Femur (tissue), 1 donor: ENCODE measurements at places on chromosomes 1 and 21.

DNA sequence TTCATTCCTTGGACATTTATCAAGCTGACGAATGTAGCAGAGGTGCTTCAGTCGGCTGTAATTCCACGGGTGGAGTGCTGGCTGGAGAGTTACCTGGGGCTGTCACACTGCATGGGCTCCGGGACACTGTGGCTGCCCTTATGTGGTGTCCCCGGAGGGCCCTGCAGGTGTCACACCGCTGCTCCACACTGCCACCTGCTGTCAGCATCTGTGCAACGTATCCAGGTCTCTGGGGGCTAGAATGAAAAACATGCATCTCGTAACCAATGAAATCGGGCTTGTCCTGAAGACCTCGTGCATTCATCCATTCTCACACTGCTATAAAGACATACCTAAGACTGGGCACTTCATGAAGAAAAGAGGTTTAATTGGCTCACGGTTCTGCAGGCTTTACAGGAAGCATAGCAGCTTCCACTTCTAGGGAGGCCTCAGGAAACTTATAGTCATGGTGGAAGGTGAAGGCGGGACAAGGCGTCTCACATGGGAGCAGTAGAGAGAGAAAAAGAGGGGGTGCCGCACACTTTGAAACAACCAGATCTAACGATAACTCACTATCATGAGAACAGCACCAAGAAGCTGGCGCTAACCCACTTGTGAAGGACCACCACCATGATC is 46.7 kb upstream of the PCBP3 start:
- peak; percentile 50 for DNase-seq

DNA sequence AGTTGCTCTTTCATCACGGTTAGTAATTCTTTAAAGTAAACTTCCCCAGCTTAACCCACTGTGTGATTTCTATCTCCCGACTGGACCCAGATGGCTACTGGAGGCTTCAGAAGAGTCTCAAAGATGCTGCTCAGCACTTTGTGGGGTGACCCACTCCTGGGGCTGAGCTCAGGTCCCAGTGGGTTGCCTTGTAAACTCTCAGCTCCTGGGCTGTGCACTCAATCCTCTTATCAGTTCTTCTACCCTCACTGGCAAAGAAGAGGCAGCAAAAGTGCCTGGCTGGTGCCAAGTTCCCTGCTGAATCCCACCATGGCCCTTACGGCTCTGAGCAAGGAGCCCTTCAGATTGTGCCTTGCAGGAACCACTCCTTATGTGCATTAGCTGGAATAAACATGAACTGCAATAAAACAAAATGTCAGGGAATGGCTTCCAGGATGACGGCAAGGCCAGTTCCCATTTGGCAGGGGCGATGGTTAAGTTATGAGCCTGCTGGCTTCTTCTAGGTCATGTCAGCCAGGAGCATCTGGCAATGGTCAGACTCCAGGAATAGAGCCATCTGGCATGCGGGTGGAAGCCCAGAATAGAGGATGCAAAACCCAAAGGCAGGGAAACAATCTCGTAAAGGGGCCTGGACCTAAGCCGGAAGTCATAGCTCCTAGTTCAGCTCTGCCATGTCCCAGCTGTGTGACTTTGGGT is 6.8 kb downstream of the MYOC start:
- peak; percentile 93 for DNase-seq

DNA sequence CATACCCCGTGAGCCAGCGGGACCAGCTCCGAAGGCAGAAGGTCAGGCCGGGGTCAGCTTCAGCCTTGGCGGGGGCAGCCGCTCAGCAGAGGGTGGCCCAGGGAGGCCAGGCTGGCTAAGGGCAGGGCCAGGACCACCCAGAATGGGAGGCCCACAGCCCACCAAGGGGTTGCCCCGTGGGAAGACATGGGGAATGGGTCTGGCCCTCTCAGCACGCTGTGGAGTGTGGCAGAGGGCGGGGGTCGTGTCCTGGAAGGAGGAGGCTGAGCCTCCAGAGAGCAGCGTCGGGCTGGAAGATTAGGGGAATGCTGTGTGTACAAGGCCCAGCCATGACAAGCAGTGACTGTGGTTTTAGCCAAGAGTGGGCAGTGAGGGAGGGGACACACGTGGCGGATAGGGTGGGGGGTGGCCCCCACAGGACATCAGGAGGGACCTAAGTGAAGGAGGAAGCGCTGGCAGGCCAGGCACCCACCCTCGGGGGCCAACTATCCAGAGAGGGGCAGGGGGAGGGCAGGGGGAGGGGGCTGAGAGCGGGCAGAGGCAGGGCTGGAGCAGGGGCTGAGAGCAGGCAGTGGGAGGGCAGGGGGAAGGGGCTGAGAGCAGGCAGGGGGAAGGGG is 43.9 kb upstream of the POFUT2 start:
- DNase-seq: peak; percentile 26

DNA sequence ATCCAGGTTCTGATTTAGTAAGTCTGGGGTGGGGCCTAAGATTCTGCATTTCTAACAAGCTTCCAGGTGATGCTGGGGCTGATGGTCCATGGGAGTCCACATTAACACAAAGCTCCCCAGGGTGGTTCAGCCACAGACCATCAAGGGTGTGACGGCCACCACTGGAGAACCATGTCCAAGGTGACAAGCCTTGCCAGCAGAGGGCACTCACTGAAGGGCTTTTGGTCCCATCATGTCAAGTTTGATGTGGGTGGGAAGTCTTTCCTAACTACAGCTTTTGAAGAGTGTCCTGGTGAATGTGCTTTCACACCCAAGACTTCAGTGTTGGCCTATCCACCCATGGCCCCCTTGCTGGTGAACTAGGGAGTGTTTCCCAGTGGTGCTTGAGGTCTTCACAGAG is 67.1 kb downstream of the UBE2T start:
- DNase-seq: no peak

DNA sequence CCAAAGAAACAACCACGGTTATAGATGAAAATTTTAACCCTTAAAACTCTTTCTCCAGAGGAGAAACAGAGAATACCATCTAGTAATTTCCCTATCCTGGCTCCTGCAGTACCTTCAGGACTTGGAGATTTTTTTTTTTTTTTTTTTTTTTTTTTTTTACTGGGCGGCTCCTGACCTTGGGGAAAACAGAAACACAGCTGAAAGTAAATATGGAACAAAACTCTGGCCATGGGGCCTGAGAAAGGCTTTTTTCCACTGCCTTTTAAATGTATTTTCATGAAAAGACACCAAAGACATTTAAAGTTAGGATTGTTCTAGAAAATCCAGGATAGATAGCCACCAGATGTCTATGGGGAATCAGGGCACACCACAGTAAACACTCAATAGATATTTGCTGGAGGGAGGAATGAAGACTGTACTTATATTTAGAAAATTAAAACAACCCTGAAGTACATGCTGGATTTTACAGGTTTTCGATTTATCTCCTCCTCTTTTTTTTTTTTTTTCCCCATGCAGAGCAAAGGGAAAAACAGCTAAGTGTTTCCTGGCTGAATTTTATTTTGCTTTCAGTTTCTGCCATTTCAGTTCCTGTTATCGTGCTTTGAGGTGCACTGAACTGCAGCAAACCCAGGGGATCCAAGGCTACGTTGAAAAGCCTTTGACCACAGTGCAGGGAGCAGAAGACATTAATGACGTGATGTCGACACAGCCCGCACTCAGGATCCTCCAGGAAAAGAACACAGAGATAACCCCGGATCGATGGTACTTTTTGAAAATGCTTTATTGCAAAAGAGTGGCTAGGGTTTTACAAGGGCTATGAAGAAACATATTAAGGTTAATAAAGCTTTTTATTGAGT is 35.7 kb upstream of the CNN3 start:
- peak; percentile 50 for DNase-seq

DNA sequence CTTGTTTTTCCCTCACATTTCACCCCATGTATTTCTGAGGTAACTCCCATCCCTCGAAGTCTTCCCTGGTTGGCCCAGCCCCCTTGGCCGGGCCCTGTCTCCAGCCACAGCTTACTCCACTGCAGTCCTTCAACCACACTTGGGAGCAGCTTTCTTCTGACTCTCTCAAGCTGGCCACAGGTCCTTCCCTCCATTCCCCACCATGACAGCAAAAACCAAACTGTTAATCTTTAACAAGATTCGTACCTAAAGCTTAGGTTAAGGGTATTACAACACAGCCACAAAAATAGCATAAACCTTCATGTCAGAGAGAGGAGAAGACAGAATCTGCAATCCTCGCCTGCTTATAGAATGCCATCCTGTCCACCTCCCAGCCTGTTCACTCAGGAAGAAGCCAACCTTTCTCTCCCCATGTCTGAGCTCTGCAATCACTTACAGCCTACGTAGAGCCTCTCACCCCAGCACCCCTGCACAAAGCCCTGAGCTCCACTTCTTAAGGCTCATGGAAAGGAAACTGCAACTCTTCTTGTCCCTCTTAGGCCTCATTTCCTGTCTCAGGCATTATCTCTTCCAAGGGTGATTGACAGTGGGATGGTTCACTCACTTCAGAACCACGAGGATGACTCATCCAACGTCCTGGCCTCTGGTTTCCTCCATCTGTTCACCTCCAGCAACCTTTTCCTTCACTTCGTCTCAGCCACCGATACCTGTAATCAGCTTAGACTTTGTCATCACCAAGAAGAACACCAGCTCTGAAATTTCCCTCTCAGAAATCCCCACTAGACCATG is 72.8 kb downstream of the CD2 start:
- no peak for DNase-seq

- peak; percentile 77 for DNase-seq
Measured at GRCh38 chr1:204837440-204838084, 33.1 kb upstream of the NFASC start.

GRCh38 chr1:184222652-184223052 is 164.2 kb upstream of the C1orf21 start:
- DNase-seq: no peak

GRCh38 chr1:82371844-82372498 is 571.2 kb downstream of the ADGRL2 start:
- no peak for DNase-seq

- no peak for DNase-seq
Measured at GRCh38 chr1:156376146-156376545, 7.1 kb downstream of the RHBG start.

DNA sequence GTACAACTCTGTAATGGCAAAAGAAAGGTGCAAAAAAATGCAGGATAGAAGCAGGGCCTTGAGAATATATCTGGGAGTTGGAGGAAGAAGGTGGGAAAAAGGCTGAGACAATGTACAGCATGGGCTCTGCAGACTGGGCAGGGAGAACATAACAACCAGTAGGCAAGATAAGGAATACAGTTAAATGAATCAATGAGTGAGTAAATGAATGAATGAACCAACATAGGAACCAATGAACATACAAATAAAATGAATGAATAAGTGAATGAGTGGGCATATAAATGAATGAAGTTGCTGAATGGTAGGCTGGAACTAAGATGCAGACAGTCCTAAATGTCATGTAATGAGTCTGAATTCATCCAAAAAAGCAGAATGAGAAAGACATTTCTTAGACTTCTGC is 370.6 kb downstream of the SMYD3 start:
- DNase-seq: no peak

DNA sequence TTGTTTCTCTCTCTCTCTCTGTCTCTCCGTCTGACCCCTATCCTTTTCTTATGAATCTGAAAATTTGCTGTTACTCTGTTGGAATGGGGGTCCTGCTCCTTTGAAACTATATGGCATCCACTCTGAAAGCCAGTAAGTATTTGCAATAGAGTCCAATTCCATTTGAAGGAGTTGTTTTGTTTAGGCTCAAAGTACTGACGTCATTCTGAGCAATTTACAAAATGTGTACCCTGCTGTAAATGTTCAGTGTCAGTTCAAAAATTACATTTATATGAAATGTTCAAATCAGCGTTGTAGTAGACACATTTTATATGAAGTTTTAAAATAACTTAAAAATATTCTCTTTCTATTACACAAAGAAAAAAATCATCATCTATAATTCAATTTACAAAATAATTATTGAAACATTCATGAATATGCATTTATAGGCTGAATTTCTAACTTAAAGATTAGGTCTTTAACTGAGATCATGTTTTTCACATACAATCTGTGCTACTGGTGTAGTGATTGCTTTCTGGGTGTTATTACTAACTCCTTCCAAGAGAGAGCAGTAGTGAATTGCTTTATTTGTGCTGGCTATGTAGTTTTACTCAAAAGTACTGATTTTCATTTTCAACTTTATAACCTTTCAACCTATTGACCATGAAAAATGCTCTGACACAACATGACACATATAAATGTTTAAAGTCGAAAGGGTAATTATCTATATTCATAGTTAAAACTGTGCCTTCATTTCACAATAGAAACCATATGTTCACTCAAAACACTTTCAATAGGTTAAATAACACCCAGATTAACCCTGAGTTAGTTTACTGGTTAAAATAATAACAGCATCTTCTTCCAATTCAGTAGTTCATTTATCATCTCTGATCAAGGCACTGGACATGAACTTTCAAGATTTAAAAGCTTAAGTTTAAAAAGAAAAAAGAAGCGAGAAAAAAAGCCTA is 253.1 kb upstream of the ADGRL4 start:
- DNase-seq: no peak

DNA sequence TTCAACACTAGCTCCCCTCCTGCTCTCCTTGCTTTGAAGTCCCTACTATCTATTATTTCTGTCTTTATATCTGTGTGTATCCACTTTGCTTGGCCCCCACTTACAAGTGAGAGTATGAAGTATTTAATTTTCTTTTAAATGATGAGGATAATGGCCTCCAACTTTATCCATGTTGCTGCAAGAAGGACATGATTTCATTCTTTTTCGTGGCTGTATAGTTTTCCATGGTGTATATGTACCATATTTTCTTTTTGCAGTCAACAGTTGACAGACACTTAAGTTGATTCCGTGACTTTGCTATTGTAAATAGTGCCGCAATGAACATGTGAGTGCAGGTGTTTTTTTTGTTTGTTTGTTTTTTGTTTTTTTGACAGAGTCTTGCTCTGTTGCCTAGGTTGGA is 365.6 kb downstream of the ZP4 start:
- DNase-seq: no peak

- no peak for DNase-seq
Measured at GRCh38 chr1:7450838-7451237, 320.3 kb upstream of the VAMP3 start.

- DNase-seq: no peak
Measured at GRCh38 chr1:63804829-63805484, 31.1 kb downstream of the ROR1 start.

GRCh38 chr1:75170011-75170410 is 35.8 kb downstream of the LHX8 start:
- no peak for DNase-seq

DNA sequence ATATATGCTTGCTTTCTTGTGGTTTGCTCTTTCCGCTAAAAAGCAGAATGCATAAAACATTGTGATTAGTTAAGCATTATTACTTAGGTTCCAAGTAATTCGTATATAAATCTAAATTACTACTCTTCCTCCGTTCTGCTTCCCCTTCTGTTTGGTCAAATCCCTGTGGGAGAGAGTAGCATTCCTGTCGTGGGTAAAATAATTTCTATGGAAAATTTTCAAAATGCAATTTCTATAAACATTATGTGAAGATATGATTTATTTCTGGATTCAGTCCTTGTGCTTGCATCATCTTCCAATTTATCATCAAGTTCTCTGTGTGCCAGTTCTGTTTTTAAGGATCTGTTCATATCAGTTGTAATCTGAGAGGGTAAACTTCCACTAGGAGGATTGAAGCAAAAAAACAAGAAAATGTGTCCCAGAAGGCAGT is 7.2 kb upstream of the WARS2 start:
- no peak for DNase-seq

GRCh38 chr1:77349275-77349674 is 67.5 kb downstream of the AK5 start:
- no peak for DNase-seq
